CD4-positive, alpha-beta T cell treated with Interleukin-2 at 100 ng/mL for 4 hours (primary cell): ENCODE measurements at places on chromosomes 4 and X.

DNA sequence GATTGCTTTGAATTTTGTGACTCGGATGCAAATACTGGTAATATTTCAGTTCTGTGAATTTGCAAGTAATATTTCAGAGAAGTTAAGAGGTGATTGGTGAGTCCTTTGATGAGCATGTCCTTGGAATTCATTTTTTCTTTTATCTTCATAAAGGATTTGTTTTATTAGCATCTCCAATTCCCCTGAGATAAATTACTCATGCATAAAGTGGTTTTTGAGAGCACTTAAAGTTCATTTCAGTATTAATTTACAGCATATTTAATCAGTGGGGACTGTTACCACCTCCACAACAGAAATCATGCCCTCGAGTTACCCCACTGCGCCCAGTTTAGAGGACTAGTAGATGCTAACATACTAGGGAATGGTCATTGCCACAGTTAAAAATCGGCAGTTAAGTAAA is 65.0 kb downstream of the ZFX start:
- no peak for DNase-seq

DNA sequence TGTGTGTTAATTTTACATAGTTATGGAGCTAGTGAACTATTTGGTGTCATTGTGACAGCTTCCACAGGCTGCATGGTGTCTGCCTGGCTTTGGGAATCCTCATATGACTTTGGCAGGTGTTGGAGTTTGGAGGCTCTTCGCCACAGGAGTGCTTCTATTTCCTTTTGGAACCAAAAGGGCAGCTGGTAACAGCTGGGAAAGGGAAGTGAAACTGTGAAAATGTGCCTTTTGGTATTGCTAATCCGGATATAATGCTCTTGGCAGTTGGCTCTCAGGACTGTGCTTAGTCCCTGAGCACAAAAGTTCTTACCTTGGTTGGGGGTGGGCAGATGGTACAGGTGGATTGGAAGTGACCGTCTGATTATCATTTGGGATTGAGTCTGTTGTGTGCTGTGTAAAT is 18.1 kb downstream of the OFD1 start:
- DNase-seq = no peak

DNA sequence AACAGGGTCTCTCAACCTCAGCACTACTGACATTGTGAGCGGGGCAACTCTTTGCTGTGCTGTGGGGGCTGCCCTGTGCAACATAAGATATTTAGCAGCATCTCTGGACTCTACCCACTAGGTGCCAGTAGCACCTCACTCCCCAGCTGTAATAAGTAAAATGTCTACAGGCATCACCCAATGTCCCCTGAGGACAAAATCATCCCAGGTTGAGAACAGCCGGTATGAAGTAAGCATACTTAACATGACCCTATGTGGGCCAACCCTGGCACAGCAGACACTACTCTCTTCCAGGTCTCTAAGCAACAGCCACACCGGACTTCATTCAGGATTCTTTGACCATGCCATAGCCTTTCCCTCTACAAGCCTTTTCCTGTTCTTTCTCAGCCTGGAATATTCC is 10.5 kb upstream of the MGST2 start:
- DNase-seq = no peak

DNA sequence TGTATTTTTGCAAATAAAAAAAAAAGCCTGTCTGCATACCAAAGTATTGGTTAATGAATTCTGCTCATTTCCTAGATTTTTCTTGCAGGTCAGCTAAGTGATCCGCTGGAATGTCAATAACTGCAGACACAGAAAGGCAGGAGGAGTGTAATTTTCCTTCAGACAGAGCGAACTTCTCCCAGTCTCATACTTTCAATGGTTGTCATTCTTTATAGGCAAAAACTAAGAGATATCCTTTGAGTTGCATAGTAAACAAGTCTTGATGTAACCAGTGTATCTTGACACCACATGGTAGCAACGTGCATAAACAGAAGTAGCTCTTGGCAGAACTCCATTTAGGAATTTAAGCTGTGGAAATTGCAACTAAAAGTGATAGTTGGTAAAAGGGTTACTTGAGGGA is 8.2 kb downstream of the CAPN6 start:
- DNase-seq = no peak

DNA sequence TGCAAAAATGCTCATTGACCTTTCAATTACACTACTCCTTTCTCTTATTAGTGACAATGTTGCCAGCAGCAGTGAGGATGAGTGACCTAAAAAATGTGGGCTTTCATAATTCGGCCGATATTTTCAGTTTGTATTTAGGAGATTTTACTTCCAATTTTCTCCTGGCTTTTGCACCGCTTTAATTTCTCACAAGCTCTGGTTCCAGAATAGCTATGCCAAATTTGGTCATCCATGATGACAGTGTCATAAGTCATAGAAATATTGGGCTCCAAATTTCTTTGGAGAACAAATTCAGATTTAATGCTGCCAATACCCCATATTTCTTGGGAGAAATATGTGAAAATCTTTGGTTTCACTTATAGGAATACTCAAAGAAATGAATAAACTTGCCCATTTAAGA is 187.7 kb upstream of the HCCS start:
- no peak for DNase-seq

DNA sequence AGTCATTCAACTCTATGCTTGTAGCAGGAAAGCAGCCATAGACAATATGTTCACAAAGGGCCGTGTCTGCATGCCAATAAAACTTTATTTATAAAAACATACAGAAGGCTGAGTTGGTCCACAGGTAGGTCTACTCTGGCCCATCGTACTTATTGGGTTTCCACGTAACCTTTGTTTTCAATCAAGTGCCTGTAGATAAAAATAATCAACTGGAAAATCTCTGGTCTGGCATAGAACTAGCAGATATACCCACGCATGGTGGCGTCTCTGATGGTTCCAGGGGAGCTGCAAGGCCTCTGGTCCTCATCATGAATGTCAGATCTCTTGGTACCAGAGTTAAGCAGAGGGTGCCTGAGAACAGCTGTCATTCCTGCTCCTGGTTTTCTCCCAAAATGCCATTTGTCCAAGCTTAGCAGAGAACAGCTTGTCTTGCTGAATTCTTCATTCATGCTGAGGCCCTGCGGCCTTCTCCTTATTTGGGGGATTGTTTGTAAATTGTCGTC is 31.4 kb upstream of the JAKMIP1 start:
- no peak for DNase-seq

DNA sequence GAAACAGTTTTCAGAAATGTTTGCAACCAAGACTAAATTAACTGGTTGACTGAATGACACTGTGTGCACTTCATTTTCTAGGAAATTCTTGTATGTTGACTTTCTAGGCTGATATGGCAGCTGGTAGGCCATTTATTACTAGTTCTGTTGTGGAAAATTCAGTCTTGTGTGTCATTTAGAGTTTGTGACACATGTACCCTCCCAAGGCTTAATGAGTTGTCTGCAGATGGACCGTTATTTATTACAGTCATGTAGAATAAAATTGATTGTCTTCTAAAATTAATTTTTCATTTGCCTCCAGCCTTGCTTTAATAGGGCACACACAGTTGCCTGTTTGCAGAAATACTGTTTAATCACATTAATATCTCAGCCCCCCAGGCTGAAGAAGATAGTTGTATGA is 30.7 kb downstream of the DACH2 start:
- no peak for DNase-seq

GRCh38 chr4:94758141-94758699 is 465 bp downstream of the BMPR1B start:
- DNase-seq = no peak

DNA sequence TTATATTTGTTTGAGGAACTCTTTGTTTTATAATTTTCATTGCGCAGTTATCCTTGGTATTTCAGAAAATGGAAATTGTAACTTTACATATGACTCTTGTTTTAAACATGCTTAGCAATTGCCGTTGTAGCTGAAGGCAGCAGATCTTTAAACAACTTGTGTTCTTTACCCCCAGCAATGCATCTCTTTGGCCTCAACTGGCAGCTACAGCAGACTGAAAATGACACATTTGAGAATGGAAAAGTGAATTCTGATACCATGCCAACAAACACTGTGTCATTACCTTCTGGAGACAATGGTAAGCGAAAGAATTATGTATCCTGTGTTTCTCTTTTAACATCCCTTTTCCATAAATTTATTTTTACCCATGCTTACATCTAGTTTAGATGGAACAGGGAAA is 263.6 kb downstream of the DCTD start:
- DNase-seq = no peak

- DNase-seq = no peak
Observed at GRCh38 chrX:2450681-2451080, 50.1 kb downstream of the DHRSX start.

DNA sequence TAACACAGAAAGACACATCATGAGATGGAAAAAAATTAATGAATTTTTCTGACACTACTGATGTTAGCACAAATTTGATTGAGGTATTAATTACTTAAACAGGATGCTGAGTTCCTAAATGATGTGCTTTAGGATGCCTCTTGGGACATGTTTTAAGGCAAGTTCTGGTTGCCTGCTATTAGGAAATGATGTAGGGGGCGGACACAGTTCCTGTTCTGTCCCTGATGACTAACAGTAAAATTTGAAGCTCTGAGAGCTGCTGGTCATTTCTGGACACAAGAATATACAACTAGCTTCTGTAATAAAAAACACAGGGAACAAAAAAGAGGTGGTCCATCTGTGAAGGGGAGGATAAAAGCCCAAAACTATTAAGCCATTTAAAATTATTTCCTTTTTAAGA is 163.2 kb upstream of the ETNPPL start:
- DNase-seq = no peak

DNA sequence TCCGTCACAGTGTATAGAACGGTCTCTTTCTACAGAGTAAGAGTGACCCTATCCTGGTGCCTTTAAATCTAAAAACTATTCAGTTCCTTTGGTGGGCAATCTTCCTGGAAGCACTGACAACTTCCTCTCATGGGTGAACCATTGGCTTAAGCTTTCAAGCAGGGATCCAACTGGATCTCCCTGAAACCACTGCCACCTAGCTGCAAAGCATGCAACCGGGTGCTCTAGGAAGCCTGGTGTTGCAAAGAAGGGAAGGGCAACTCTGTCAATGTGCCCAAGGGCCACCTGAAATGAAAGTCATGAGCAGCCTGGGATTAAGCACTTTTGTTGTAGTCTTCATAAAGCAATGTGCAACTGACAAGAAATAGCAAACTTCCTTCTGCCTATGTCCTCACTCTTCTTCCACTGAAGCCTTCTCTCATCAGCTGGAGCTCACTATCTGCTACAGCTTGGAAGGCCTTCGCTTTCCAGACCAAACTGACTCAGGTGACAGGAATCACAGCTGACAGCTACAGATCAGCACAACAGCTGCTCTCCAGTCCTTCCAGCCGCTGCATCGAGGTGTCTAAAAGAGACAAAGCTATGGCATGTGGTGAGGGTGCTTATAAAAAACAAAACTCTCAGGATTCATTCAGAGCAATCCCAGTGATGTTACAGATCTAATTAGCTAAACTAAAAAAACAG is 46.1 kb downstream of the SETD7 start:
- DNase-seq = no peak

GRCh38 chr4:113820108-113820507 is 58.6 kb upstream of the CAMK2D start:
- no peak for DNase-seq

DNA sequence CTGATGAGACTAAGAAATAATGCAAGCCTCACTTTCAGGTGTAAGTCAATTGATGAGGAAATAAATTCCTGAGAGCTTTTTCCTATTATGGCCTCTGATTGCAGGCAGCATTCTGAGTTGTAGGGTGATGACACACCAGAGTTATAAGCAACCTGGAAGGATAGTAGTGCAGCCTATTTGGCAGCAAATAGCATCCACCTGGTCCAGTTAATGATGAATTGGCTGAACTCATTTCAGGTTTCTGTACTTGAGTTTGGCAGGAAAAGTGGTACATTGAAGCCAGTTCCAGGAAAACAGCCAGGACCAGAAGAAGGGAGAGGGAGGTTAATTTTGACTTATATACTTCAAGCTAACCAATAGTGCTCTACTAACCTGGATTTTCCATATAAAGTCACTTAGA is 316.8 kb downstream of the NAF1 start:
- no peak for DNase-seq

DNA sequence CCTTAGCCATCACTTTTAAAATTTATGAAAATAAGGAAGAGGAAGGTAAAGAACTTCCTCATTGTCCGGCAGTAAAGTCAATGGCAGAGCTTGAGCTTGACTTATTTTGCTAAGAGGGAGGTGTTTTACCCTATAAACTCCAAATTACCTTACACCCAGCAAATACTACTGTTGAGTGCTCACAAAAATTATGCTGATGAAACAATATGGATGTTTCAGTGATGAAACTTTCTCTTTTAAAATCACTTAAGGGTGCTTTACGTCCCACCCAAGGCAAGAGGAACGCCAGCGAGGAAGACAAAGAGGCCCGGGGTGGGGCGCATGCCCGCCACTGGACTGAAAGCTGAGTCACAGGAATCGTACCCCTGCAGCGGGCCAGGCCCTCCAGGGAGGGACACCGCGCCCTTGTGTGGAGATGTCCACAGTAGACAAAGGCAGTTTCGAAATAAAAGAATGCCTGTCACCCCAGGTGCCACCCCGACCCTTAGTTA is 560 bp upstream of the TMSB4X start:
- peak; percentile 63 for DNase-seq

DNA sequence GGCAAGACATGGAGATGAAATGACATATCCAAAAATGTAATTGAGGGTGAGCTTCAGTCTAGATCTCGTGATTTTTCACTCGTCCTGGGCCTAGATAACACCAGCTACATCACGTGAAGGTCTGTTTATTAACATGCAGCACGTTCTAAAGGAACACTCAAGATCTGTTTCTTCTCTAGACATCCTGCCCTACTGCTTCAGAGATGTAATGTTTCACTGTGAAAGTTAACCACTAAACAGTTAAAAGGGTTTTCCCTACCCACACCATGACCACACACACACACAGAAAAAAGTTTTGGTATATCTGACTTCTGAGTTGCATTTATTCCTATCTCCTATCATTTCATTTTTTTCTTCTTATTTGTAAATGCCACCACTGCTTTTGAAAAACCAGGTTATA is 52.3 kb upstream of the SMIM31 start:
- no peak for DNase-seq

DNA sequence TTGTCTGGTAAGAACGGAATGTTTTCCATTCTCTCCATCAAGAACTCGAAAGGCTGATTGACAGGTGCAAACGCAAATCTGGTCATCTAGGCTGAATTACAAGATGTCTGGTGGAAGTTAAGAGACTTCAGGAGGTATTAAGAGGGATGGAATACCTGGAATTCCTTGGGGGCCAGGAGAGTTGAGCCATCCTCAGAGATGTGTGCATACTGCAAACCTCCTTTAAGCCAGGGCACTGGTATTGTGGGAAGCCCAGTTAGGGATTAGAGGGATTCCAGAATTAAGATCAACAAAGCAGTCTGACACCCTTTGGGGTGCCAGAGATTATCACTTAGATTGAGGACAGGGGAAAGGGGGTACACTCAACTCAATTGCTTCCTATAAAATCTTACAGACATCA is 151.4 kb downstream of the VCX3A start:
- DNase-seq = no peak

- no peak for DNase-seq
Observed at GRCh38 chr4:109276482-109277095, 25.9 kb downstream of the COL25A1 start.

- peak; percentile 23 for DNase-seq
Observed at GRCh38 chrX:140141444-140142029, 176.2 kb upstream of the CXorf66 start.
